ENCODE measurements at places on chromosomes 3 and 15.

- no peak for DNase-seq
Measured at GRCh38 chr3:99972380-99973104, 141.8 kb downstream of the FILIP1L start.

DNA sequence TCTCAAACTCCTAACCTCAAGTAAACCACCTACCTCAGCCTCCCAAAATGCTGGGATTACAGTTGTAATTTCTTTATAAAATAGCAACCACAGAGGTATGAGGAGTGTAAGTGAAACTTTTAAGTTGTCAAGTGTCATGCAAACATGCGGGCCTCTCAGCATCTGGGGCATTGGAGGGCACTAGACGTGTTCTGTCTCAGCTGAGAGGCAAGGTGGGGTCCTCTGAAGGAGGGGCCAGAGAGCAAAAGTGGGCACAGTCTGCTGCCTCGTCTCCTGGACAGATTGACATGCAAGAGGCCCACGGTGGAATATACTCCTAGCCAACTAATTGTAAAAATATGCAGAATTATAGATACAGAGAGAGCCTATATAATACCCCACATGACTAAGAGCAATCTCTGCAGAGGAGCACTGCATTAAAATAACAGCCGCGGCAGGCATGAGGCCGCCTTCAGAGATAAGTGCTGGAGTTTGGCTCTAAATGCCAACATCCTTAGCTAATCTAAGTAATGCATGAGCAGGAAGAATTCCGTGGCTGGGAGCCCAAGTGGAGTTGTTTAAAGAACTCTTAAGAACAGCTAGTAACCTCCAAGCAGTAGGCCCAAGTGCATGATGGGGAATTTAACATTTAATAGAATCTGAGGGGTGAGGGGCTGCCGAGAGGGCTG is 87.8 kb upstream of the RNU6-1 start:
- DNase-seq, result no peak

DNA sequence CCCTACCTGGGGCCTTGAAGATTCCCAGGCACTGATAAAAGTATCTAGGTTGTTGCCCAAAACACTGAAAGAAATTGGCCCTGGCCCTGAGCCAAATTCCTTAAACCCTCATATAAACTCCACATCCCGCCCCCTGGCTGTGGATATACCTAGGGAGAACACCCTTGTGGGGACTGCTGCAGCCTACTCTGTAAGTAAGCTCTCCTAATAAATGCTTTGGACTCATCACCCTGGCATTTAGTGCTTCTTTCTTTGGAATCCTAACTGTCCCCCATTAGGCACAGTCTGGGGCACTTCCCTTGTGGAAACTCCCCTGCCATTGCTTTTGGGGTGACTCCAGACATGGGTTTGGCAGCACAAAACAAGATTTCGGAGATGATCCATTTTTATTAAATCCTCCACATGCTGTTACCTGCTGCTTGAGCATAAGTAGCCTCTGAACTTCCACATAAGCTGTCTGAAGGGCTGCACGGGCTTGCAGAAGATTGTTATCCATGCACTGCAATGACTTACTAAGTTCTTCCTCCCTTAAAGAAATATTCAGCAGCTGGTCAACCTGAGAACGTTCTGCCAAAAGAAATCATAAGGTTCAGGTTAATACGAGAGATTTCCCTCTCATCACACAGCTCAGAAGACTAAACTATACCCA is 46.4 kb downstream of the ZNF106 start:
- no peak for DNase-seq

DNA sequence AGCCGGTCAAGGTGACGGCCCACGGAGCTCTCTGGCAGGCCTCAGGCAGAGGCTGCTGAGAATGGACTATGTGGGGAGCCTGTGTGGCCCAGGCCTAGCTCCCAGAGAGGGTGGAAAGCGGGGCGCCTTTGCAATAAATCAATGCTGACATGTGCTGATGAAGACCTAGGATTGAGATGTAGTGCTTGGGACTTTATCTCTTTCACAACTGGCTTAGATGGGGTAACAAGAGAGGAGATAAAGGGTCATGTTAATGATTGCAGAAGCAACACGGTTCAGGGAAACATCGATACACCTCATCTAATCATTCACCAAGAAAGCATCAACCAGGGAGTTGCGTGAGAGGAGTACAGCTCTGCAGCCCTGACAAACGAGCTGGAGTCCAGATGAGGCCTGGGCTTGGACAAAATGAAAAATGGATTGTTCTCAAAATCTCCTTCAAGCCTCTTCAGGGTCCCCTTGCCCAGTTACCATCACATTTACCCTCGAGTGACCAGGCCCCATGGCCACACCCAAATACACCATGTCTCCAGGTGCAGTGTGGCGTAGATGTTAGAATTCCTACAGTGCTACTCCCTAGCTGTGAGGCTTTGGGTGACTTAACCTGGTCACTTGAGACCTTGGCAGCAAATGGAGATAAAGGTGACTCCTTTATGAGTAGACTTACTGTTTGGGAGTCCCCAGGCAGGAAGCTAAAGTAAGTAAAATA is 146.4 kb upstream of the LIPC start:
- DNase-seq, result no peak

GRCh38 chr3:185207931-185208746 is 45.7 kb downstream of the EHHADH start:
- DNase-seq, result no peak

Data from effector memory CD8-positive, alpha-beta T cell (primary cell).